ENCODE measurements at places on chromosomes 2 and 18.

- DNase-seq: no peak
Observed at GRCh38 chr2:8324901-8325300, 357.0 kb upstream of the ID2 start.

- DNase-seq: no peak
Observed at GRCh38 chr2:137870682-137871081, 93.6 kb upstream of the HNMT start.

GRCh38 chr2:231934441-231935206 is 8.4 kb upstream of the NPPC start:
- DNase-seq: no peak

DNA sequence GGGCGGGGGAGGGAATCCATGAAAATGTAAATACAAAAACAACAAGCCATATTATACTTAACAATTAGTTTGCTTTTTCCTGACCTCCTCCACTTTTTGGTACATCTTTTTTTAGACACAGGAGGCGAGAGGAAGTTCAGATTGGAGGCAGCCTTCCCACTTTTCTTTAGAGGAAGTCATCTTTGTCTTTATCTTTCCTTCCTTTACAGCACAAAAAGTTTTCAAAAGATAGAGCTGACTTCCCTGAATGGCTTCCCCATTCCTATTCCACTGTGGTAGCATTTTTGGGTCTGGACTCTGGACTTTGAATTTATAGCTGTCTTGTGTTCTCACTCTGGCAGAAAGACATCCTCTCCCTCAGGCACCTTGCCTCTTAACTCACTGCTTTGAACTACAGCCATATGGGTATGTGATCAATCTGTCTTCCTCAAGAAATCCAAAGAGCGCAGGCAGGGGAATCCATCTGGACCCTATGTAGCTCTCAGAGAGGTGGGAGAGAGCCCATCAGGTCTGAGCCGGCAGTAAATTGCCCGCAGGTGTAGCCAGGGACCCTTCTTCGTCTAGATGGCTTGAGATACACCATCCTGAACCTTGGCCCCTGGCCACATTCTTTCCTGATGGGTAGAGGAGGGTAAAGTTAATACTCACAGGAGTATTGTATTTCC is 101.9 kb downstream of the AQP4 start:
- DNase-seq: no peak

GRCh38 chr2:109333414-109334210 is 204.6 kb downstream of the SH3RF3 start:
- DNase-seq: peak; percentile 57

- no peak for DNase-seq
Observed at GRCh38 chr18:46040747-46041104, 31.3 kb downstream of the PSTPIP2 start.

GRCh38 chr2:127623388-127624319 is 22.3 kb upstream of the GPR17 start:
- DNase-seq: no peak

- no peak for DNase-seq
Observed at GRCh38 chr2:130355172-130355577, 681 bp upstream of the PTPN18 start.

DNA sequence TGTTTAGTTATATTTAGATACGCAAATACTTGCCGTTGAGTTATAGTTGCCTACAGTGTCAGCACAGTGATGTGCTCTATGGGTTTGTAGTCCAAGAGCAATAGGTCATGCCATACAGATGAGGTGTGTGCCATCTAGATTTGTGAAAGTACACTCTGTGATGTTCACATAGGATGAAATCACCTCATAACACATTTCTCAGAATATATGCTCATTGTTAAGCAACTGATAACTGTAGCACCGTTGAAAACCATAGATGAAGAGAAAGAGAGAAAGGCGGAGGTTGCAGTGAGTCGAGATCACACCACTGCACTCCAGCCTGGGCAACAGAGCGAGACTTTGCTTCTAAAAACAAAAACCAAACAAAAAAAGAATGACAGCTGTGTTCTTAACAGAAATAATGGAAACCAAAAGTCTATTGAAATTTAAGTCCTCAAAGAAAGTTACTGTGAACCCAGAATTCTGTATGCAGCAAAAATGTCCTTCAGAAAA is 9.5 kb downstream of the DGKD start:
- no peak for DNase-seq

GRCh38 chr2:156818221-156818620 is 382.0 kb downstream of the GPD2 start:
- DNase-seq: no peak

GRCh38 chr2:20190876-20191713 is 33.8 kb downstream of the SDC1 start:
- peak; percentile 39 for DNase-seq

DNA sequence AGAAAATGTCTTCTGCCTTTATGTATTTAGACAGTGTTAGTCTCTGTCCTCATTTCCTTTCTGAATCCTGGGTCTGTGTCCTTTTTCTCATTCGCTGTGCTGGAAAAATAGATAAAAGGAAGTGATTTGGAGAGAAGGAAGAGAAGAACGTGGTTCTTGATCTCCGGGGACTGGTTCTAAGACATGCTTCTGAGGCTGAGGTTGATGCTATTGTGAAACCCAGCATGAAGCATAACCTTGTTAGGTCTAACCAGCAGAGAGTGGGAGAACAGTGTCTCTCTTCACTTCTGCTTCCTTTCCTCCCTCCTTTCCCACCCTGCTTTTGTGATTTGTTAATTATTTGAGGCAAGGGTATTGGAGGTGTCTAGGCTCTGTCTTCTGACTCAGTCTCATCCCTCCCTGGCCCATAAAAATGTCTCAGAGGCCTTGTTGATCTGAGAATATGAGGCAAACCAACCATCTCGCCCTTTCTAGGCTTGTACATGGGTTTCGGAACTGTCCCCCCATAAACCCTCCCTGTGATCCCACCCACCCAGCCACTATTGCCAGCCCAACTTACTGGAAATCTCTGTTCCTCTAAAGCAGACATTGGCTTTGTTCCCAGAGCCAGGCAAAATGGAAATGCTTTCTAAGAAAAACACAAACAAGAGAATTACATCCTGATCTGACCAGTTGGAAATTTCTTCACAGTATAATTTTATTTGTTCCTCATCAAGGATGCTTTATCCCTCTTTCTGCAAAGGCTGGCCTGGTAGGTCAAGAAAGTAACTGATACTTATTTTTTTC is 360.6 kb upstream of the TNP1 start:
- DNase-seq: no peak

- no peak for DNase-seq
Observed at GRCh38 chr2:184849516-184849915, 251.2 kb downstream of the ZNF804A start.

DNA sequence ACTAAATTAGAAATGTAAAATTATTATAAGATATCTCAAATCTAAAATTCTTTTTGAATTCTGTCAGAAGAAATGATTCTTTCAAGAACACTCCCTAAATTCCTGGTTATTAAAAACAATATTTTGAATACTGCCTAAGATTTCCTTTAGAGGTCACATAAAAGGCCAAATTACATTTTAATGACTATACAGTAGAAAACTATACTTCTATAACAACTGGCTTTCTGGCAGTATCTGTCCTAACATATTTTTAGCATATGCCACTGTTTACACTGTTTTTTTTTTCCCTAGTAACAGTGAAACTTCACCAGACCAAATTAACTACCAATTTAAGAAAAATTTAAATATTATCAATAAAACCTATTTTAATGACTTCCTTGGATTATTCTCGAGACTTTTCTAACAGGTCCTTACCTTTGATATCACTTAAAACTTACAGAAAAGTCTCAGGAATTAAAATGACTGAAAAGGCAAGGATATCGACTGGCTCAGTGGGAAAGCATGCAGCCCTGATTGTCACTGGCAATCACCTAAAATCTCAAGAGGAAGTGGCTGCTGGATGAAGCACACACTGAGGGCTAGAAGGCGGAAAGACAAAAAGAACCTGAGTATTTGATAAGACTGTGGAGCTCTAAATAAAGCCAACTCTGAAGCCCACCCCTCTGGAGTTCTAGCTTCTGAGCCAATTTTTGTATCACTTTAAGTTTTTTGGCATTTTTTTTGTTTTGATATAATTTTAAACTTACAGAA is 59.6 kb downstream of the SPIRE1 start:
- DNase-seq: peak; percentile 68

DNA sequence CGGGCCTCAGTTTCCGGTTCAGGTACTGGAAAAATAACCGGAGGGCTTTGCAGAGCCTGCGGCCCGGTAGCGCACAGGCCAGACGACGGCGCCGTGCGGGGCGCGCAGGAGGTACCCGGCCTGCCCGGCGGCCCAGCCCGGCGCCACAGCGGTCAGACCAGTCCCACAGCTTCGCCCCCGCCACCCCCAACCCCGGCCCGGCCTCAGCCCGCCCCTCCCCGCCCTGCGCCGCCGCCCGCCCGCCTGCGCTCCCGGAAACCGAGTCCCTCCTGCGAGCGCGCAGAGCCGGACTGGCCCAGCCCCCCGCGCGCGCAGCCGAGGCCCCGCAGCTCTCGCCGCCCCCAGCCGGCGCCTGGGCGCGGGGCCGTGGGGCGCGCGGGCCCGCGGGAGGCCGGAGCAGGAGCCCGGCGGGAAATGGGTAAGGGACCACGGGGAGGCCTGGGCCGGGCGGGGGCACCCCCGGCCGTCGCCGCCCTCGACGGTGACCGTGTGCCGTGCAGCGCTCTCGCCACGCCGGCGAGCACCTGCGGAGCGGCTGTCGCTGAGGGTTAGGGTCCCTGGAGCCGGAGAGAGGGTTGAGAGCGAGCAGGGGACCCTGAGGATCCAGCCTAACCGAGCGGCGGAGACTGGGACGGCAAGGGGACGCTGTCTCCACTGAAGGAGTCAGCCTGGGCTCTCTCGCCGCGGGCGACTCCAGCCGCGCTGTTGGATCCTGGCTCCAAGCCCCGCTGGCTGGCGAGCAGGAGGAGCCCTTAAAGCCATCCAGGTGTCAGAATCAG is 16.5 kb upstream of the PSD4 start:
- DNase-seq: no peak

DNA sequence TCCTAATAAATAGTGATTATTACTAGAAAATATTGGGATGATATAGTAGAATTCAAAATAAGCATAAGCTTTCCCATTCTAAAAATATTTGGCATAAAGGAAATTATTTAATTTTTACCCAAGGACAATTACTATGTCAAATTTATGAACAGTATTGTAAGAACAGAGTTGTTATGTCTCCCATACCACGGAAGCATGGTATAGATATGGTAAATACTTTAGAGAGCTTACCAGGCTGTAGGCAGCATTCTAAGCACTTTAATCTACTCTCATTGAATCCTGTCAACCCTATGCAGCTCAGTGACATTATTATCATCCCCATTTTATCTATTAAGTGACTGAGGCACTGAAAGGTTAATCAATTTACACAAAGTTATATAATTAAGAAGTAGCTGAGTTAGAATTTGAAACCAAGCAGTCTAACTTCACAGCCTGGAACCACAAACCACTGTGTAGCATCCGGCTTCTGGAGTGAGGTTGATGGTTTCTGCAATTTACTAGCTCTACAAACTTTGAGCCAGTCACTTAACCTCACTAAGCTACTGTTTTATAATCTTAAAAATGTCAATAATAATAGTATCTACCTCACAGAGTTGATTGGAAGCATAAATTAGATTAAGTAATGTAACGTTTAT is 323.7 kb downstream of the ARHGAP15 start:
- no peak for DNase-seq

- no peak for DNase-seq
Observed at GRCh38 chr2:239598011-239598731, 197.4 kb upstream of the HDAC4 start.

- no peak for DNase-seq
Observed at GRCh38 chr2:1620081-1620480, 124.2 kb downstream of the PXDN start.

GRCh38 chr18:10936176-10937053 is 213.0 kb downstream of the PIEZO2 start:
- DNase-seq: no peak

DNA sequence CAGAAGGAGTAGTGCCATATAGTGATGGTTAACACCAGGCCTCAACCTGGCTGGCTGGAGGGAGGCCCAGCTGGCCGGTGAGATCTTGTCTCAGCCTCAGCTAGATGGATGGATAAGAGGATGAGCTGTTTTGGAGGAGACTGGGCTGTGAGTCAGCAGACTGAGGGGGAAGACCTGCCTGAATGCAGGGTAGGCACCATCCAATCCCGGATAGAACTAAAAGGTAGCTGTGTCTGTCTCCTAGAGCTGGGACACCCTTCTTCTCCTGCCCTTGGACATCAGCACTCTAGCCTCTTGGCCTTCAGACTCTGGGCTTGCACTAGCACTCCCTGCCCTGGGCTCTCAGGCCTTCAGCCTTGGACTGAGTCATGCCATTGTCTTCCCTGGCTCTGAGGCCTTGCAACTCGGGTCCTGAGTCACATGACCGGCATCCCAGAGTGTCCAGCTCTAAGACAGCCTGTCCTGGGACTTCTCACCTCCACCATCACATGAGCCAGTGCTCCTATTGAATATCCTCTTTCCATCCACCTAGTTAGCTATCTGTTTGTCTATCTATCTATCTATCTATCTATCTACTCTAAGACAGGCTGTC is 131.3 kb downstream of the TPO start:
- no peak for DNase-seq

GRCh38 chr2:54666634-54667265 is 56.7 kb upstream of the EML6 start:
- no peak for DNase-seq

Data from SW 1271 (cell line).